ENCODE measurements at places on chromosomes 11 and 22.

- H3K4me3 ChIP-seq: no peak overlapping the region
- no peaks in the 10 kb centered on the region for H3K4me1 ChIP-seq
- no peaks in the 10 kb centered on the region for H3K27me3 ChIP-seq
- H3K36me3 ChIP-seq: no peaks in the 10 kb centered on the region
- H3K27ac ChIP-seq: no peak overlapping the region
Observed at GRCh38 chr11:130241713-130242112, 73.0 kb downstream of the ZBTB44 start.

- H3K4me3 ChIP-seq: no peak overlapping the region
- H3K27me3 ChIP-seq: no peaks in the 10 kb centered on the region
Observed at GRCh38 chr11:108838792-108839105, 173.9 kb downstream of the DDX10 start.

DNA sequence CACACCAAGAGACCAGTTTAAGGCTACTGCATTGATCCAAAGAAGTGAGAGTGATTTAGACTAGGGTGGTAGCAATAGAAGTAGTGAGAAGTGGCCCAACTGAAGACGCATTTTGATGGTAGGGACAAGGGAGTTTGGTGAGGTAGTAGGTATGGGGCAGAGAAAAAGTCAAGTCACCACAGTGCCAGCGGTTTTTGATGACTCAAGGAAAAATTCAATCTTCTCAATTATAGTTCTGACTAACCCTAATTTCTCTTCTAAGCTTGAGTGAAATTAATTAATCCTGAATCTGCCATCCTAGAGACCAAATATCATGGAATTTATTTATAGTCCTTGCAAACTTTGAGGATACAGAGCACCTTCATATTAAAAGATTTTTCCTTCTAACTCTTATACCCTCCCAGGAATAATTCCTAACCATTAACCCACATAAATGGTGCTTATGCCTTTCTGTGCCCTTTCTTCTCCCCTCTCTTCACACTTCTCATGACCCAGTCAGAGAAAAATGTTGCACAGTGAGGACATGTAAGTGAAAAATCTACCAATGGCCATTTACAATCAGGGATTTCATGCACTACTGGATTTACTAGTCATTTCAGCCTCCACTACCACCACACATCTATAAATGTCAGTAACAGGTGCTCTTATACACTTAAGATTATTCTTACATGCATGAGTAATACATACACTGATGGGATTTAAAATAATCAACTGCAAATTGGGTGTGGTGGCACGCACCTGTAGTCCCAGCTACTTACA, 45.9 kb upstream of the ARHGAP32 start:
- no peak overlapping the region for H3K4me3 ChIP-seq
- no peaks in the 10 kb centered on the region for H3K36me3 ChIP-seq
- peak overlapping the region; percentile 4 for H3K27ac ChIP-seq
- no peak for DNase-seq
- peaks cover 17% of the 10 kb centered on the region for H3K4me1 ChIP-seq
- H3K27me3 ChIP-seq: no peaks in the 10 kb centered on the region

DNA sequence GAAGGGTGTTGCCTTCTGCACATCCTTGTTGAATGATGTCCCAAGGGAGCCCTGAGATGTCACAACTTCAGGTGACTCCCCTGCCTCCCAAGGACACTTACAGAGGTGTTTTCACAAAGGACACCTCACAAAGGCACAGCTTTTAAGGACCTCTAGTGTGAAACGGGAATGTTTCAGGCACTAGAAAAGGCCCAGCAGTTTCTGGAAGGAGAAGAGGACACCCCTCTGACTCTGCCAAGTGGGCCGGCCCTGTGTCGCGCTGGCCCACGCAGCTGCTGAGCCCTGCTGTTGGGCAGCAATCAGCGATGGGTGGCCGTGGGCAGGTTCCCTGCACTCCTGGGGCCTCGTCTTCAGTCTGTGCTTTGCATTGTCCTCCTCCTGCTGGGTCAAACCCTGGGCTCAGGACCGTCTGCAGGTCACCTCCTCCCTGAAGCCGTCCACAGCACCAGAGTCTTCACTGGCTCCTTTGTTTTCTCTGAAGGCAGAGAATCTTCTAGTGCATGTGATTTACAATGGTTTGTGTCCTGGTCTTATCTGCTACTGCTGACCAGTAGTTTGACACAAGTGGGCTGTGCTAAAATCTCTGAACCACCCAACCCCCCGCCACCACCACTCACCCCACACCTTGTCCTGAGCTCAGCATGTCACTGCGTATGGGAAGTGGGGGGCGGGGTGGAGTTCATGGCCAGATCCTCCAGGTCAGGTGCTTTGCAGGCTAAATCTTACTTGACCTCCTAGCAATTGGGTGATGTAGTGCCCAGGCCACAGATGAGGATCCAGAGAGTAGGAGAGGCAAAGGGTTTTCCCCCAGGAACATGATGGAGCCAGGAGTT, 3.2 kb downstream of the LINC01488 start:
- no peak overlapping the region for H3K4me3 ChIP-seq
- DNase-seq: no peak
- H3K4me1 ChIP-seq: peaks cover 28% of the 10 kb centered on the region
- H3K27ac ChIP-seq: no peak overlapping the region
- no peaks in the 10 kb centered on the region for H3K36me3 ChIP-seq

DNA sequence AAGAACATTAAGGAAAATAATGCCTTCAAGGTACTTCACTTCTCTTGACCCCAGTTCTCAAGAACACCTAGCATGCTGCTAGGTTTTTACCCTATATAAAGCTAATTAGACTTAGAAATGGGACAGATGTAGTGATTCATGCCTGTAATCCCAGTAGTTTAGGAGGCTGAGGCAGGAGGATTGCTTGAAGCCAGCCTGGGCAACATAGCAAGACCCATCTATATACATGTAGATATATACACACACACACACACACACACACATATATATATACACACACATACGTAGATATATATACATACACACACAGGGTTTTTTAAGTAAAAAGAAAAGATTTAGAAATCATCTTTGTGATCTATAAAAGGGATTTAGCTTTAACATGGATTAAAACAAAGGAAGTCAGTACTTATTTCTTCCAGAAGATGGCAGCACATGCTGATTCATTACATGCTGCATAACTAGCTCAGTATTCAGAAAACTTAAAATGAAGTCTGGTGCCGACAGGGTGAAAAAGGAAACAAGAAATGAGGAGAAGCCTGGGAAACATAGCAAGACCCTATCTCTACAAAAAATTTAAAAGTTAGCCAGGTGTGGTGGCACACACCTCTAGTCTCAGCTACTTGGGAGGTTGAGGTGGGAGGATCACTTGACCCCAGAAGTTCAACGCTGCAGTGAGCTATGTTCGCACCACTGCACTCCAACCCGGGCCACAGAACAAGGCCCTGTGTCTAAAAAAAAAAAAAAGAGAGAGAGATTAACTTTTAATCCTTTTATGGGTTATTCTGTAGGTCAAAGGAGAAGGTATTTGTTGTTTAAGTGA, 28.5 kb upstream of the RBX1 start:
- no peaks in the 10 kb centered on the region for H3K4me1 ChIP-seq
- no peak overlapping the region for H3K4me3 ChIP-seq
- no peaks in the 10 kb centered on the region for H3K27me3 ChIP-seq
- H3K27ac ChIP-seq: peak overlapping the region; percentile 34

GRCh38 chr11:125408311-125408711, 87.8 kb downstream of the FEZ1 start:
- H3K36me3 ChIP-seq: no peaks in the 10 kb centered on the region
- DNase-seq: no peak
- no peaks in the 10 kb centered on the region for H3K4me1 ChIP-seq
- no peak overlapping the region for H3K27ac ChIP-seq

GRCh38 chr11:57792870-57793269, 31.3 kb downstream of the CTNND1 start:
- H3K36me3 ChIP-seq: peaks cover 10% of the 10 kb centered on the region
- no peak for DNase-seq
- no peaks in the 10 kb centered on the region for H3K27me3 ChIP-seq
- peak overlapping the region; percentile 86 for H3K27ac ChIP-seq

DNA sequence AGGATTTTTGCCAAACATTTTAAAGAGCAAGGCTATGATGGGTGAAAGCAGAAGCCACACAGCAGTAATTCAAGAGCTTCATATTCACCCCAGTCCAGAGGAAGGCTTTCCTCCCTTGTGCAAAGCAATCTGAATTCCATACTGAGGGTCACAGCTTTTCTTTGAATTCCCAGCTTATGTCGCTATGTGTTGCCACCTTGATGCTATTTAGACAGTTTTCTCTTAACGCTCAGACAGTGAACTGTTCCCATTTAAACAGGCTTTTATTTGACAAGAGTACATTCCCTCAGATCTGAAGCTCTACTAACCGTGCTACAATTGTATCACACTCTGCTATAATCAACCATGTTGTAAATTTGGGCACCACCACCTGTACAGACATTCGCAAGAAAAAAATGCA, 279.7 kb downstream of the CADM1 start:
- H3K36me3 ChIP-seq: no peaks in the 10 kb centered on the region
- H3K4me3 ChIP-seq: no peak overlapping the region
- H3K27me3 ChIP-seq: no peaks in the 10 kb centered on the region
- peaks cover 33% of the 10 kb centered on the region for H3K4me1 ChIP-seq

DNA sequence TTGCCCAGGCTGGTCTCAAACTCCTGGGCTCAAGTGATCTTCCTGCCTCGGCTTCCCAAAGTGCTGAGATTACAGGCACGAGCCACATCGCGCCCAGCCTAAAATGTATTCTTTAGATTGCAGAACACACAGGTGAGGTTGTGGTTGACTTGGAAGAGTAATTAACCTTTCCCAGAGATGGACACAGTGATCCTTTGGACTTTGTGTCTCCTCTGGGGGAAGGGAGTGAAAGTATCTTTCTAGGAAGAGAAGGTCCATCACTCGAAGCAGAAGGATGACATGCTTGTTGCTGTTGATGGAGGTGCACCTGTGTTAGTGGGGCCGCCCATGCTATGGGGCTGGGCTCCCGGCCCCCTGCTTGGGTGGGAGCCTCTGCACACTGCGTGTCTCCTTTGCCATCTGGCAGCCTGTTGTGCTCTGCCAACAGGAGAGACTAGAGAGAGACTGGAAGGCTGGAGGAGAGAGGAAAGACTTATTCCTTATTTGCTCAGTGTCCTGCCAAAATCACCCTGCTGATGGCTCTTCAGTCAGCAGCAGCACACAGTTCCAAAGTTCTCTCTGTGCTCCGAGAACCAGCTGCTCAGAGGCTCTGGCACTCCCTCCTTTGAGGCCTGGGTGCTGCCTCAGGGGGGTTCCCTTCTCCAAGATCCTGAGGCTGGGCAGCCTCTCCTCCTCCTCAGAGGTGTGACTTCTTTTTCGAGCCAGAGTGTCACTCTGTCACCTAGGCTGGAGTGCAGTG, 33.1 kb upstream of the CYB5R3 start:
- no peaks in the 10 kb centered on the region for H3K36me3 ChIP-seq
- no peak for DNase-seq
- peak overlapping the region; percentile 8 for H3K27ac ChIP-seq
- no peaks in the 10 kb centered on the region for H3K27me3 ChIP-seq
- peaks cover 30% of the 10 kb centered on the region for H3K4me1 ChIP-seq
- no peak overlapping the region for H3K4me3 ChIP-seq

DNA sequence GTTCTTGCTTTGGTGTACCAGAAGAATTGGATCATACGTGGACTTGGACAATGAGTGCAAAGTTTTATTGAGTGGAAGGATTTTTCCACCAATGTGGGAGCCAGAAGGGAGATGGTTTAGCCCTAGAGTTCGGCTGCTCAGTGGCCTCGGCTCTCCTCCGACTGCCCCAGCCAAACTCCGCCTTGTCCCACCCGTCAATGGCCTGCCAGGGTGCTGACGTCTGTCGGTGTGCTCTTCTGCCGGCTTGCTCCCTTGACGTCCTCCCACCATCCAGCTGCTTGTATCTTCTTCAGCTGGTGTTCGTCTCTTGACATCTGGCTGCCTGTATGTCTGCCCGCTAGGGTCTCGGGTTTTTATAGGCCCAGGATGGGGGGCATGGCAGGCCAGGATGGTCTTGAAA, 154.8 kb downstream of the APOL5 start:
- peaks cover 7% of the 10 kb centered on the region for H3K4me1 ChIP-seq
- no peak for DNase-seq
- no peak overlapping the region for H3K27ac ChIP-seq
- no peaks in the 10 kb centered on the region for H3K36me3 ChIP-seq

DNA sequence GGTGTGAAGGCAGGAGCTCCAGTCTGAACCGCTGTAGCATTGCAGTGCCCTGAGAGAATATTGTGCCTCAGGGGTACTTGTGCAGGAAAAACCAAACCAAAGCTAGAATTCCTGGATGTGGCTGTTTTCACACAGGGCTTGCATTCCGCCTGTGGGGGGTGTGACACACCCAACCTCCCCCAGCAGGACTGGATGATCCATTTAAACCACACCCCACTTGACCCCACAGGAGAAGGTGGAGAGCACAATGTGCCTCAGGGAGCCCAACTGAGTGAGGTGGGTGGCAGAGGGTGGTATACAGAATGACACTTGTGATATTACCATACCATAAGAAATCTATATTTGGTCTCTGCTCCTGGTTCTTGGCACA, 66.9 kb upstream of the SLC22A12 start:
- no peaks in the 10 kb centered on the region for H3K36me3 ChIP-seq
- no peak overlapping the region for H3K4me3 ChIP-seq
- H3K27me3 ChIP-seq: no peaks in the 10 kb centered on the region
- DNase-seq: peak; percentile 38
- H3K27ac ChIP-seq: no peak overlapping the region

DNA sequence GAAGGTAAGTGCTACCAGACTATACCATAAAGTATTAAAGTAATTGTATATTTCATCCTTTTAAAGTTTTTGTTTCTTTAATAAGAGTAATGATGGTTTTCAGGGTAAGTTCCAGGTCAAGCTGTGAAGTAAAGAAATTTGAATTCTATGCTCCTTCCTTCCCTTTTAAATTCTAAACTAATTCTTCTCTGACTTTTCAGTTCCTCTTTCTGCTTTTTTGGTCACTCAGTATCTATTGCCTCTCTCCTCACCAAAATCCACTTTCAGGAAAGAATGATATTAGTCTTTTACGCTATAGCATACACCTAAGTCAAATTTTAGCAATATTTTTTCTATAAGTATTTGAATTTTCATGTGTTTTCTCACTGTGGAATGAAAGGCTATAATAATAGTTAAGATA, 8.2 kb downstream of the MMP8 start:
- no peaks in the 10 kb centered on the region for H3K4me1 ChIP-seq
- H3K4me3 ChIP-seq: no peak overlapping the region
- H3K36me3 ChIP-seq: no peaks in the 10 kb centered on the region
- DNase-seq: no peak

DNA sequence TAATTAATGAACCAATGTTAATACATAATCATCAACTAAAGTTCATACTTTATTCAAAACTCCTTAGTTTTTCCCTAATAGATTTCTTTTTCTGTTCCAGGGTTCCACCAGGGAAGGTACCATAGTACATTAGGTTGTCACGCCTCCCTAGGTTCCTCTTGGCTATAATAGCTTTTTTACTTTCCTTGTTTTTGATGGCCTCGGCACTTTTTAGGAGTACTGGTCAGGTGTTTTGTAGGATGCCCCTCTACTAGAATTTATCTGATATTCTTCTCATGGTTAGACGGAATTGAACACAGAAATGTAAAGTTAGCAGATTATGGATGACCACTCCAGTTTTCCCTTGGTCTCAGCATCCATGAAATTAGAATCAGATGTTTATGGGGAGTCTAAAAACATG, 34.0 kb downstream of the PARVA start:
- peaks cover 18% of the 10 kb centered on the region for H3K4me1 ChIP-seq
- peak overlapping the region; percentile 71 for H3K27ac ChIP-seq

- no peaks in the 10 kb centered on the region for H3K27me3 ChIP-seq
- H3K27ac ChIP-seq: no peak overlapping the region
- no peaks in the 10 kb centered on the region for H3K4me1 ChIP-seq
- DNase-seq: no peak
- no peak overlapping the region for H3K4me3 ChIP-seq
Observed at GRCh38 chr22:30556388-30556787, 9.8 kb upstream of the SEC14L6 start.

Measured in Caco-2 (cell line).